Activated CD8-positive, alpha-beta T cell treated with anti-CD3 and anti-CD28 coated beads for 36 hours (primary cell): ENCODE measurements at places on chromosomes 1 and 21. TPM values are rescaled to one million over a fixed set of nuclear protein-coding genes. Genes with fewer than 3 reads are reported as not detected.

GRCh38 chr21:18370301-18370700 is 33.3 kb downstream of the TMPRSS15 start:
- H3K4me3 ChIP-seq, result no peak overlapping the region
- H3K27me3 ChIP-seq, result no peaks in the 10 kb centered on the region
- H3K4me1 ChIP-seq, result no peaks in the 10 kb centered on the region
- no peaks in the 10 kb centered on the region for H3K36me3 ChIP-seq
- DNase-seq, result no peak

- no peaks in the 10 kb centered on the region for H3K36me3 ChIP-seq
- H3K4me1 ChIP-seq, result no peaks in the 10 kb centered on the region
- H3K27ac ChIP-seq, result no peak overlapping the region
- peaks cover under 1% of the 10 kb centered on the region for H3K27me3 ChIP-seq
These were observed 220.5 kb downstream of the PTPRU start for GRCh38 chr1:29456685-29457435.

Gene SPRR1B
- total RNA-seq, result not detected

Gene S100A7A
- not detected for total RNA-seq

Gene RAP1GAP
- total RNA-seq, result 1.3 TPM

- no peaks in the 10 kb centered on the region for H3K27me3 ChIP-seq
- H3K4me3 ChIP-seq, result no peak overlapping the region
- DNase-seq, result no peak
- H3K4me1 ChIP-seq, result peaks cover 10% of the 10 kb centered on the region
These were observed 205.7 kb downstream of the NCAM2 start for GRCh38 chr21:21203822-21204339.

GRCh38 chr1:220274251-220274855 is 2.1 kb upstream of the RAB3GAP2 start:
- peaks cover 4% of the 10 kb centered on the region for H3K4me1 ChIP-seq
- H3K27ac ChIP-seq, result no peak overlapping the region
- H3K36me3 ChIP-seq, result no peaks in the 10 kb centered on the region
- DNase-seq, result no peak

DNA sequence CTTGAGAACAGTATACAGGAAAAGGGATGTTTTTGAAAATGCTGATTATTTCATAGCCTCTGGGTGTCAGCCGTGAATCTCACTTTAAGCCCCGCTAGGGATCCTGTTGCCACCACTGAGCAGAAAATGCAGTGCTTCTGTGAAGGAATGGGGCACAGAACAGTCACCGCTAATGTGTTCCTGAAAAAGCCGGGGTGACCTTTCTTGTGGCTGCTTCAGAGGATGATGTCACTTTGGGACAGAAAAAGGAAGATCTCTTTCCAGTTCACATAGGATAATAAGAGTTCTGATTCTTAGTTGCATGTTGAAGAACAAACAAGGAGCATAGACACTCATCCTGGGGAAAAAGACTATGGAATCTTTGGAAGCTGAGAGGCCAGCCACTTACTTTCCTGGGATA is 349.6 kb downstream of the DISC1 start:
- H3K27me3 ChIP-seq, result no peaks in the 10 kb centered on the region
- peaks cover 6% of the 10 kb centered on the region for H3K36me3 ChIP-seq
- no peak overlapping the region for H3K4me3 ChIP-seq
- no peak overlapping the region for H3K27ac ChIP-seq
- peaks cover 18% of the 10 kb centered on the region for H3K4me1 ChIP-seq

Gene SLFNL1
- total RNA-seq, result 0.22 TPM

Gene PRKAA2
- not detected for total RNA-seq

- no peaks in the 10 kb centered on the region for H3K36me3 ChIP-seq
- no peak overlapping the region for H3K27ac ChIP-seq
These were observed 318.8 kb downstream of the PCP4 start for GRCh38 chr21:40186045-40186444.

DNA sequence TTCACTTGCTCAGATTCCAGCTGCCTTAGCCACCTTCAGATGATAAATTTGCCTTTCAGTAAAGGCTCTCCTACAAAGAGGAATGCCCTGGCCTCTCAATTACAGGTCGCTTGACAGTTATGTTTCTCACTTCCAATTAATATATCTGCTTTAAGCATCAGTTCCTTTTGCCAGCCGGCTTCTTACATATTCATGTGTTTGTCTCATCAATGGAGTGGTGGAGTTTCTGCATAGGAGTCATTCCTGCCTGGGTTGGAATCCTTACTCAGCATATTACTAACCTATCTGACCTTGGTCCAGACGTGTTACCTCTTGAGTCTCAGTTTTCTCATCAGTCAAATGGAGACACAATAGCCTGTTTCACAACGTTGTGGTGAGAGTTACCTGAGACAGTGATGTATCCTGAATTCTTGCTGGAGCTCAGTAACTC is 9.4 kb upstream of the SESN2 start:
- no peak overlapping the region for H3K4me3 ChIP-seq
- H3K27me3 ChIP-seq, result no peaks in the 10 kb centered on the region
- H3K4me1 ChIP-seq, result peaks cover 37% of the 10 kb centered on the region
- no peak for DNase-seq

Gene SLC2A5
- not detected for total RNA-seq

DNA sequence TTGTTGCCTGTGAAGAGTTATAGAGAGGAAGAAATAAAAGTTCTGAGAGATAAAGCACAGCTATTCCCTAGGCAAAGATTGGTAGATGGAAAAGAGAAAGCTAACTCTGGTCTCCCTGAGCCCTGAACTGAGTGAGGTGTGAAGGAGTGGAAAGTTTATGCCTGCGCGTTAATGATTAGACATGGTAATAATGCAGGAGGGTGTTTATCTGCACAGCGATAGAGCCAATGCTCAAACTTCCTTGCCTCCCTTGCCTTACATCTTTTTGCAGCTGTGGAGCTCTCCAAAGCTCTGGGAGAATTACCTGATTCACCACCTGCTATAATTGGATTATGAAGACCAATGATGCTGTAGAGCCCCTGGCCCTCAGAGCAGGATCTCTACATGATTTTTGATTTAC is 32.8 kb upstream of the CHRM3 start:
- no peaks in the 10 kb centered on the region for H3K4me1 ChIP-seq
- H3K4me3 ChIP-seq, result no peak overlapping the region
- no peak for DNase-seq
- no peaks in the 10 kb centered on the region for H3K36me3 ChIP-seq
- no peak overlapping the region for H3K27ac ChIP-seq
- peaks cover 7% of the 10 kb centered on the region for H3K27me3 ChIP-seq

DNA sequence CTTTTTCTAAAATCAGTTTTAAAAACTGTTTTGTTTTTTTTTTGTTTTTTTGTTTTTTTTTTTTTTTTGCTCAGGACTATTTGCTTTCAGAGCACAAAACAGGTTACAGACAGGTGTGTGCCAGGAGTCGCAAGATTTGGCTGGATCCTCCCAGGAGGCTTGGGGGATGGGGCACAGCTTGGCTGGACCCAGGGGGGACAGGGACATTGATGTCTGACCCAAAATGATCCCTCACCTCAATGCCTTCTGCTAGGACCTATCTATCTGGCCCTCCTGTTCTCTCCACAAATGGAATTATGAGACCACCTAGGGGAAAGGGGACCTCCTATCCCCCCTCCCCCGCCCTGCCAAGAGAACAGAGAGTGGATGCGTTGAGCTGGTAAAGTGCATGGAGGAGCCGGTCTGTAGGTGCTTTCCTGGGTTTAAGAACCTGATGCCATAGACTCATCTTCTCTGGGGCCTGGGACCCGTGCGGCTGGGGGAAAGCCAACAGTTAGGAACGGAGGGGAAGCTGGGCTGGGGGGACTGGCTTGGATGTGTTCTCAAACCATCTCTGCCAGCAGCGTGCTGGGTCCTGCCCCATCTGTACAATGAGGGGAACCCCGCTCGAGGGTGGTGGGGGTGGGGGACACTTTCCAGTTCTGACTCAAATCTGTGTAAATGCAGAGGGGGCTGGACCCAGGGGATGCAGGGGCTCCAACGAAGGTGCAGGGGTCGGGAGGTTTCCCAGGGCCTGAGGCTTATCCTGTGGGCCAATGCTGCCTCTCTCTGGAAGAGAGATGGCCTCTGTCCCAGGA is 28.9 kb downstream of the RUNX3 start:
- H3K4me1 ChIP-seq, result peaks cover 41% of the 10 kb centered on the region
- peak overlapping the region; percentile 24 for H3K4me3 ChIP-seq
- peaks cover 43% of the 10 kb centered on the region for H3K36me3 ChIP-seq
- no peaks in the 10 kb centered on the region for H3K27me3 ChIP-seq
- peak; percentile 78 for DNase-seq

Gene SPRR2A
- not detected for total RNA-seq

GRCh38 chr1:213245260-213245910 is 194.3 kb downstream of the RPS6KC1 start:
- no peak overlapping the region for H3K27ac ChIP-seq
- H3K36me3 ChIP-seq, result peaks cover 2% of the 10 kb centered on the region
- H3K4me3 ChIP-seq, result no peak overlapping the region
- DNase-seq, result no peak
- H3K27me3 ChIP-seq, result no peaks in the 10 kb centered on the region
